ENCODE measurements at places on chromosomes 2 and 18. TPM values are rescaled to one million over a fixed set of nuclear protein-coding genes. Genes with fewer than 3 reads are reported as not detected.

GRCh38 chr2:10326707-10327594, 24.2 kb downstream of the HPCAL1 start:
- H3K36me3 ChIP-seq: no peaks in the 10 kb centered on the region
- H3K4me3 ChIP-seq: no peak overlapping the region
- DNase-seq: no peak
- peak overlapping the region; percentile 3 for H3K27ac ChIP-seq
- H3K27me3 ChIP-seq: no peaks in the 10 kb centered on the region
- peaks cover 54% of the 10 kb centered on the region for H3K4me1 ChIP-seq

GRCh38 chr2:43185146-43185545, 41.3 kb downstream of the ZFP36L2 start:
- H3K4me3 ChIP-seq: no peak overlapping the region
- H3K36me3 ChIP-seq: no peaks in the 10 kb centered on the region
- peaks cover 11% of the 10 kb centered on the region for H3K4me1 ChIP-seq
- no peak for DNase-seq

PLEKHH2 gene
- total RNA-seq: 1.2 TPM

DNA sequence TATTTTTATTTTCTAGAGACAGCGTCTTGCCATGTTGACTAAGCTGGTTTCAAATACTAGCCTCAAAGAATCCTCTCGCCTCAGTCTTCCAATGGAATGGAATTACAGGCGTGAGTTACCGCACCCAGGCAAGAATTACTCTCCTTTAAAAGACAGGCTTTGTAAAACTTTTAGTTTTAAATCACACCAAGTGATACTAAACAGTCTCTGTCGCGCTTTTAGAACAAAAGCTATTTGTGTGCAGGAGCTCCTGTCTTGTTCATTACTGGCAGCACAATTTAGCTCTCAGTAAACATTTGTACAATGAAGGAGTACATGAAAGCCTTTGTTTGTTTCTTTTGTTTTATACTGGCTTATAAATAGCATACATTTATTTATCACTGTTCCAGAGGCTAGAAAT, 1719.2 kb upstream of the PIK3C3 start:
- no peaks in the 10 kb centered on the region for H3K36me3 ChIP-seq
- no peak overlapping the region for H3K4me3 ChIP-seq
- DNase-seq: no peak
- H3K27me3 ChIP-seq: no peaks in the 10 kb centered on the region
- no peaks in the 10 kb centered on the region for H3K4me1 ChIP-seq

DNA sequence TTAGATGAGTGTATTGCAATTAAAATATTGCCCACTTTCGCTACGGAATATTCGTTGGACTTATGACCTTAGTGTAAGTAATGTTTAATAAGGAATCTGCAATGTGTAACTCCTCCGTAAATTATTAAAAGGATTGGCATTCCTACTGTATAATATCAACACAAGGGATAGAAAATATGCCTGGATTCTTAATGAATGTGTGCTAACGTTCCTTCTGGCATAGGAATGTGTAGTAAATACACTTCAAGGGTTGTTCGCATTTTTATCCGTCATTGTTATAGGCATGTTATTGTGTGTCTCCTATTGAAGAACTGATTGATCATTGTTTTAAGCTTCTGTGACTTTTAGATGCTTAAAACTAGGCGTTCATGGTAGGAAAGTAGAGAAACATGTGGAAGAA, 134.5 kb downstream of the NEDD4L start:
- no peak overlapping the region for H3K4me3 ChIP-seq
- H3K27ac ChIP-seq: no peak overlapping the region
- peaks cover 3% of the 10 kb centered on the region for H3K27me3 ChIP-seq
- no peaks in the 10 kb centered on the region for H3K4me1 ChIP-seq
- no peak for DNase-seq
- no peaks in the 10 kb centered on the region for H3K36me3 ChIP-seq

DNA sequence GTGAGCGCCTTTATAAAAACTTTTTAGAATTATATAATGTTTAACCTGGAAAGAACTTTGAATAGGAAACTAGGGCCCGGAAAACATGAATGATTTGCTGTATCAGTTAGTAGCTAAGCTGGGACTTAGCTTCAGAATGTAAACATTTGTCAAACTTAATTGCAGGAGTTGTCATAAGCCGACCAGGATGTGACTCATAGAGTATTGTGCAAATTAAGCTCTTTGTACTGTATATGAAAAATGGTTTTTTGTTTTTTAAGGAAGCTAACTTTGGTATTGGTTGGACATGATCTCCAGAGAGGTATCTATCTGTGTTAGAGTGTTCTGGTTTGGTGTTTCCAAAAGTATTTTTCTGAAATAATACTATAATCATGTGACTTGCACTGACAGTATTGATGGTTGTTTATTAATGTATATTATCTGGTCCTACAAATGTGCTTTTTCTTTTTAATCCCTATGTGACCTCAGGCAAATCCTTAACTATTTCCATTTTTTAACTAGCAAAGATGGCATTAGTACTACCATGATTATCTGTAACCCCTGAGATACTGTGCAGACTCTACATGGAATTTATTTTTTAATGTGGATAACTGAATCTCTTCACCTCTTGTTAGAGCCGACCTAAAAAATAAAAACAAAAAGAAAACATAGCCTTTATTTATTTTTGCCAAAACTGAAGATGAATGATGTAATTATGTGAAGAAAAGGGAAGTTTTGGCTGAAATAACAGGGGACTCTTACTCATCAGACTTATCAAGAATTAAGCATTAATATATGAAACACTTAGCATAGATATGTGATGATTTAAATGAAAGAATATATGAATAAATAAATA, 11.7 kb downstream of the YIPF4 start:
- H3K4me1 ChIP-seq: peaks cover 23% of the 10 kb centered on the region
- peak; percentile 32 for DNase-seq

GRCh38 chr2:121748202-121748601, 7.2 kb upstream of the TSN start:
- H3K36me3 ChIP-seq: no peaks in the 10 kb centered on the region
- H3K27me3 ChIP-seq: no peaks in the 10 kb centered on the region
- H3K4me1 ChIP-seq: no peaks in the 10 kb centered on the region
- H3K27ac ChIP-seq: no peak overlapping the region
- no peak for DNase-seq

PLGLB1 gene
- 8.2 TPM for total RNA-seq

GRCh38 chr2:1129982-1130381, 179.3 kb downstream of the SNTG2 start:
- DNase-seq: no peak
- H3K27me3 ChIP-seq: no peaks in the 10 kb centered on the region
- no peaks in the 10 kb centered on the region for H3K4me1 ChIP-seq
- no peaks in the 10 kb centered on the region for H3K36me3 ChIP-seq
- no peak overlapping the region for H3K4me3 ChIP-seq
- H3K27ac ChIP-seq: no peak overlapping the region

TNFAIP6 gene
- not detected for total RNA-seq

HOXD12 gene
- total RNA-seq: not detected

GRCh38 chr2:68357605-68358337, 7.3 kb upstream of the PLEK start:
- H3K36me3 ChIP-seq: no peaks in the 10 kb centered on the region
- H3K27me3 ChIP-seq: no peaks in the 10 kb centered on the region
- no peak overlapping the region for H3K4me3 ChIP-seq
- no peaks in the 10 kb centered on the region for H3K4me1 ChIP-seq

- DNase-seq: no peak
- no peaks in the 10 kb centered on the region for H3K36me3 ChIP-seq
- H3K4me3 ChIP-seq: no peak overlapping the region
- H3K4me1 ChIP-seq: no peaks in the 10 kb centered on the region
Measured at GRCh38 chr18:3538456-3538855, 88.5 kb downstream of the TGIF1 start.

- no peaks in the 10 kb centered on the region for H3K36me3 ChIP-seq
- no peak for DNase-seq
- H3K27me3 ChIP-seq: no peaks in the 10 kb centered on the region
- no peak overlapping the region for H3K4me3 ChIP-seq
- no peaks in the 10 kb centered on the region for H3K4me1 ChIP-seq
- H3K27ac ChIP-seq: no peak overlapping the region
Measured at GRCh38 chr2:186903216-186903615, 54.2 kb upstream of the ZSWIM2 start.

GRCh38 chr2:206392118-206392517, 51.2 kb upstream of the ADAM23 start:
- no peaks in the 10 kb centered on the region for H3K4me1 ChIP-seq
- H3K4me3 ChIP-seq: no peak overlapping the region
- DNase-seq: peak; percentile 15
- no peak overlapping the region for H3K27ac ChIP-seq
- no peaks in the 10 kb centered on the region for H3K36me3 ChIP-seq
- peaks cover 2% of the 10 kb centered on the region for H3K27me3 ChIP-seq

LYPD1 gene
- total RNA-seq: not detected

DNA sequence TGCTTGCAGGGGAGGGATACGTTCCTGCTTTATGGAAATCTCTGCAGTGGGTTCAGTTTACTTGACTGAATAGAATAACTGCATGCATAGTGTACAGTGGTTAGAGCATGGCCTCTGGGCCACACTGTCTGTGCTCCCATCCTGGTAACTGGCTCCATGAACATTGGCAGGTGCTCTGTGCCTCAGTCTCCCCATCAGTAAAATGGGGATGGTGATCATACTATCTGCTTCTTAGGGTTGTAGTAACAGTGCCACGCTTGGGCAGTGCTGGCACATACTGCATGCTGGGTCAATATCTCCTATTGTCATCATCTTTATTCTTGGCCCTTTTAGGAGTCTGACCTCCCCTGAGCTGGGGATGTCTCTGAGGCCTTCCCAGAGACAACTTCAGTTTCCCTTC, 117.3 kb downstream of the CTIF start:
- no peak for DNase-seq
- no peaks in the 10 kb centered on the region for H3K27me3 ChIP-seq
- no peak overlapping the region for H3K27ac ChIP-seq
- H3K4me3 ChIP-seq: no peak overlapping the region
- no peaks in the 10 kb centered on the region for H3K4me1 ChIP-seq

LRRTM4 gene
- not detected for total RNA-seq

- no peaks in the 10 kb centered on the region for H3K27me3 ChIP-seq
- no peaks in the 10 kb centered on the region for H3K4me1 ChIP-seq
- no peaks in the 10 kb centered on the region for H3K36me3 ChIP-seq
- H3K27ac ChIP-seq: no peak overlapping the region
- H3K4me3 ChIP-seq: no peak overlapping the region
Measured at GRCh38 chr2:163554864-163555263, 180.9 kb downstream of the FIGN start.

GRCh38 chr2:189477756-189478155, 36.5 kb downstream of the WDR75 start:
- H3K27me3 ChIP-seq: no peaks in the 10 kb centered on the region
- H3K4me3 ChIP-seq: no peak overlapping the region
- no peaks in the 10 kb centered on the region for H3K4me1 ChIP-seq
- H3K27ac ChIP-seq: no peak overlapping the region
- peaks cover 38% of the 10 kb centered on the region for H3K36me3 ChIP-seq

Measured in CD4-positive, CD25-positive, alpha-beta regulatory T cell (primary cell).